ENCODE measurements at places on chromosomes 12 and 14. TPM values are rescaled to one million over a fixed set of nuclear protein-coding genes. Genes with fewer than 3 reads are reported as not detected.

Gene LPAR5
- not detected for total RNA-seq

Gene FOXM1
- 2.8 TPM for total RNA-seq

Gene FAIM2
- 2.6 TPM for total RNA-seq

Gene TAS2R46
- 6.3 TPM for total RNA-seq

Gene TAS2R14
- total RNA-seq: 4.1 TPM

Gene KIF5A
- 0.66 TPM for total RNA-seq

Gene VAMP1
- 10.2 TPM for total RNA-seq

Gene ARF6
- total RNA-seq: 63.0 TPM

Gene METTL3
- 60.4 TPM for total RNA-seq

Gene HPD
- 1.3 TPM for total RNA-seq

Gene KRT74
- total RNA-seq: not detected

Gene GPRC5A
- 3.1 TPM for total RNA-seq

Gene DPPA3
- not detected for total RNA-seq

Gene PROX2
- not detected for total RNA-seq

Gene C1RL
- total RNA-seq: 50.2 TPM
